ENCODE measurements at places on chromosomes 4 and X.

GRCh38 chr4:145670422-145670821 lies 9.5 kb upstream of the C4orf51 start:
- no peak for DNase-seq

DNA sequence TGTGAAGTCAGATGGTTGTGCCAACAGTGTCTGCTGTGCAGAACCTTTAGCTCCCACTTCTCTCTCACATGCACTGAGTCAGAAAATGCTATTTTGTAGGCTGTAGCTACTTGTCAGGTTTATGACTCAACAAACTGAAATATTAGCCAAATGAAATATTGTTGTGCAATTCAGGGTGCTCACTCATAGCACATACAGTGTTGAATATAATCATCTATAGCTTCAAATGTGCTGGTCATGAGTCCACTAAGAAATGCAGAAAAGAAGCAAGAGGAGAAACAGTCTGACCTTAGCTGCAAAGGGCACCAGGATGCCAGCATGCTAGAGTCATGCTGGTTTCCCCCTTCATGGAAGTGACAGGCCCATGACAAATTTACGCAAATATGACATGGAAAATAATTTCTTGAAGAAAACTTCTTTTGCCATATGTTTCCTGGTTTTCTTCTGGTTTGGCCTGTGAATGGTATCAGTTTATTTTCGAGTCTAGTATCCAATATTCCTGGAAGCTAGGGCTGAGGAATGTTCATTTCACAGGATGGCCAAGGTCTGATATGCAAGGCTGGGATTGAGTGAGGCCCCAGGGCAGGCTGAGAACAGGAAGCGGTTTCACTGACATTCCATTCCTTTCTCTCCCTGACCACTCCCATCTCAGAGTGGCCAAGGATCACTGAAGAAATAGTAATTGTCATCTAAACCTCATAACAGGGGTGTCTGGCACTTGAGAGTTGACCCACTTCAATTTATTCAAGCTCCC lies 10.3 kb upstream of the CXCL2 start:
- DNase-seq: no peak

DNA sequence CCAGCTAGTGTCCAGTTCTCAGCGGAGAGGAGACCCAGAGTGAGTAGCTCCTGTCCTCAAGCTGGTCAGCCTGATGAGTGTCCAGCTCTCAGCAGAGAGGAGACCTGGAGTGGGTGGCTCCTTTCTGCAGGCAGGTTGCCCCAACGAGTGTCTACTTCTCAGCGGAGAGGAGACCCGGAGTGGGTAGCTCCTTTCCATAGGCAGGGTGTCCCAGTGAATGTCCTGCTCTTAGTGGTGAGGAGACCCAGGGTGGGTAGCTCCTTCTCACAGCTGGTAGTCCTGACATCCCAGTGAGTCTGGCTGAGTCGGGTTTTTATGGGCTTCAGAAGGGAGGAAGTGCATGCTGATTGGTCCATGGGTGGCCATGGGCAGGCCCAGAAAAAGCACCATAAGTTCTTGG lies 55.7 kb upstream of the NUDT6 start:
- no peak for DNase-seq

DNA sequence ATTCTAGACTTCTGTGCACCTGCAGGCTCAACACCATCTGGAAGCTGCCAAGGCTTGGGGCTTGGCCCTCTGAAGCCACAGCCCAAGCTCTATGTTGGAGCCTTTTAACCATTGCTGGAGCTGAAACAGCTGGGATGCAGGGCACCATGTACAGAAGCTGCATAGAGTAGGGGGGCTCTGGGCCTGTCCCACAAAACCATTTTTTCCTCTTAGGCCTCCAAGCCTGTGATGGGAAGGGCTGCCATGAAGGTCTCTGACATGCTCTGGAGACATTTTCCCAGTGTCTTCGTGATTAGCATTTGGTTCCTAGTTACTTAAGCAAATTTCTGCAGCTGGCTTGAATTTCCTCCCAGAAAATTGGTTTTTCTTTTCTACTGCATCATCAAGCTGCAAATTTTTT lies 999.3 kb upstream of the GRIA3 start:
- DNase-seq: no peak

DNA sequence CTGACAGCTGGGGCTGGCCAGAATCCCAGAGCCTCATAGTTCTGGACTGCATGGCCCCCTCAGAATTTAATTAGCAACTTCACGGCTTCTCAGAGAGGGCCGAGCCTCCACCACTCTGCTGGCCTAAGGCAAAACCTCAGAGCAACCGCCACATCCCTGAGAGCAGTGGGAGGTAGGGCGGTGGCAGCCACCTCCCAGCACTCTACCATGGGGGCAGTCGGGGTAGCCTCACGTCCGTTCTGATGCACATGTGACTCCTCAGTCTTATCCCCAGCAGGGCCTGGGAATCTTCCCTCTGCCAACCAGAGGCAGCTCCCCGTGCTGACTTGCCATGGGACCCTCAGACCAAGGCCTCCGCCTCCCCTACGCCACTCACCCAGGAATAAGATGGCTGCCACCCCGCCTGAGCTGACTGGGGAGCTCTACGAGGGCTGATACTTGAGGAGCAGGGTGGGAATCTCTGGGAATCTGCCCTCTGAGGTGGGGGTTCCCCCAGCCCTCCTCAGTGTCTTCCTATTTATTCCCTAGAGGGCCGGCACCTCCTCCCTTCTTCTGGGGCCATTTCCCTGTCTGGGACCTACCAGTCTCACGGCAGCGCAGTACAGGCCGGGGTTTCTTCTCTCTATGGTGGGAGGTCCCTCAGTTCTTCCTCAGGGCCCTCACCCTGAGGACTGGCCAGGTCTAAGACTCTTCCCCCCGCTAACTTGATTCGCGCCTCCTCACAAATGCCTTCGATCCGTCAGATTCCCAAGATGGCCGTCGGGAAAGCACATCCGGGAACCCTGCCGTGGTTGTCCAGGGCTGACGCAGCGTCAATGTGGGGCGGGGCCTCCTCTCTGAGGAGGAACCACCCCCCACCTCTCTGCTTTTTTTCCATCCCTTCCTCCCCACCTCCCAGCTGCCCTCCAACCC lies at the start of gene MAGEC2:
Gene MAGEC2 (minus strand): TSS at position 769 of the 912 bp plus-strand sequence. CDS start 1,303 bp downstream, outside the sequence.
- DNase-seq: no peak
